NCI-H2107 (cell line): ENCODE measurements at places on chromosomes 1 and 21.

- DNase-seq: no peak
Measured at GRCh38 chr1:230861970-230862595, 6.2 kb downstream of the C1orf198 start.

DNA sequence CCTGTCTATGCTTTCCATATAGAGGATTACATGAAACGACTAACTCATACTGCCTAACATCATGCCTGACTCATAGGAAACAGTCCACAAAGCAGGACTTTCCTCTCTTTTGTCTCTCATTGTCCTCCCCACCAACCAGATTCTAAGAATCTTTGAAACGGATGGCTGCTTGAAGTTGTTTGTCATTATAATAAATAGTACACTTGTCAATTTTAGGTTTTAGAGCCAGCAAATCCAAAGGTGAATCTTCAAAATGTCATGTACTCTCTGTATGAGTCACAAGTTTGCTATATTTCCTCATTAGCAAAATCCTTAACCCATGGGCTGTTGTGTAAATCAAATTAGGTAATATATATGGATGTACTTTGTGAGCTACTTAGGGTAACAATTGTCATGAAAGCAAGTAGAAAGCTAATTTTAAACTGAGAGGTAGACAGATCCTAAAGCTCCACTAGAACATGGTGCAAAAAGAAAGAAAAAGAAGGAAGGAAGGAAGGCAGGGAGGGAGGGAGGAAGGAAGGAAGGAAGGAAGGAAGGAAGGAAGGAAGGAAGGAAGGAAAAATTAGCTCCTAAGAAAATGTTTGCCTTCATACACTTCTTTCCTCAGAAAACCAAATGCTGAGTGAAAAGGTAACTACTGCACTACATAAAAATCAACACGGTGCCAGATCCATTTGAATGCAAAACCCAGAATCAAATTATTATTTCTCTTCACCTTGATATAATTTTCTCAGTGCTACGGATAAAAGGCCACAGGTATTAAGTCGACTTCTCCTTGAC lies 129.5 kb upstream of the PRMT6 start:
- DNase-seq: no peak

DNA sequence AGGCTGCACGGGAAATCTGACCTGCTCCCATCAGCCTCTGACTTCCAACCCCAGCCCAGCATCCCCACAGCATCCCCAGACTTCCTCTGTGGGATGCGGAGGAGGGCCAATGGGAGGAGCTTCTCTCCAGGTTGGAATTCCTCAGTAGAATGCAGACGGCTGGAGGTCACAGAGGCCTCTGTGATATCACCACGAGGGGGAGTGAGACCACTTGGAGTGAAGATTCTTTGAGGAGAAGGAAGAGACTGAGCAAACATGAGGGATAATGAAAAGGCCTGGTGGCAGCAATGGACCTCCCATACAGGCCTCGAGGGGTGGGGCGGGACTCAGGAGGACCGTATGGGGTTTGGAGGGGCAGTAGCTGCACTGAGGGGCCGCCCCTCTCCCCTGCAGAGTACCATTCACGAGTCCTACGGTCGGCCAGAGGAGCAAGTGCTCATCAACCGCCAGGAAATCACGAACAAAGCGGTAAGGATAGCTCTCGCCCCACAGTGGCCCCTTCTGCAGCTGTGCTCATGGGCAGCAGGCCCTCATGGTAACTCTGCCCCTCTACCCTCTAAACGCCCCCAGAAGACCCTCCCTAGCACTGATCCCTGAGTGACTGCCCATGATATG lies at the start of gene CATSPER4:
Gene CATSPER4 (plus strand): TSS at position 230 of the 615 bp plus-strand sequence. CDS start 26 bp downstream, at position 256.
- no peak for DNase-seq

DNA sequence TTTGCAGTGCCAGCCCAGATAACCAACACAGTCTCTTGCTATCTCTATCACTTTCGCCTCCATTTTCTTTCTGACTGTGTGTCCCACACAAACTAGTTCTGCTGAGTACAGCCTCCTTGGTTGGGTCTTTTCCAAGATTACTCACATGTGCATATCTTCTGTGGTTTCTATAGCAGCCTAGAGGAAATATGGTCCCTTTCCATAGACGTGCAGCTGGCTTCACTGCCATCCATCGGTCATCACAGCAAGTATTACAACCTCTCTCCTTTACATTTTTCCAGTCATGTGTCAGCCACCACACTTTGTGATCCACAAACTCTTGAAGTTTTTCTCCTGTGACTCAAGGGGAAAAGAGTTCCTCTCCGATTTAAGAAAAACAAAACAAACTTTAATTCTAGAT lies 893.4 kb upstream of the ADGRL4 start:
- DNase-seq: no peak

DNA sequence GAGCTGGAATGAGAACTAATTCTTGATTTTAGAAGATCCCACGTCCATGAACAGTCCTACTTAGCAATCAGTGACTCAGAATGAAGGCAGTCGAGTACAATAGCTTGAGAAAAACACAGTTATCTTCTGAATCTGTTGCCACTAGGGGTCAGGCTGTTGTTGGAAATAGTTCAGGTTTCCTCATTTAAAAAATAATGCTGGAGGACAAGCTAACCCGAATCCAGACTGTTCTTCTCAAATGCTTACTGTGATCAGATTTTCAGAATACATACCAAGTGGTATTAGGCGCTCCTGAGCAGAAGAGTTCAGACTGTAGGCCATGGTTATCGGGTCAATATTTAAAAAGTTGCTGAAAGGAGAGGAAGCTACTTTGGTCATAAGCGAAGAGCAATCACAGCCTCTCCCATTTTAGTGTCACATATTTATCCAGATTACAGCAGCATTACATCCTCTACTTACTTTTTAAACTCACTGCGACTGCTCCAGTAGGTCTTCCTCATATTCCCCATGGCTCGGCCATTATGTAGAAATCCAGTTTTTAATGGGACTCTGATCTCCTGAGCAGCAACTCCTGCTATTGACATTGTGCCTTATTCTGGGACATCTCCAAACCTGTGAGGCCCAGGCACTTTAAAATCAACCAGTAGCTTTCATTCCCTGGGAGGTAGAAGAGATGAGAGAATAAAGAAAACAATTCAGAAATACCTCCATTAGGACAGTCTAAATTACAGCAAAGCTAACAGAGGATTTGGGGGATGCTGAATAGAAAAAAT lies 10.9 kb downstream of the ERRFI1 start:
- no peak for DNase-seq

GRCh38 chr1:8073112-8073855 lies 47.2 kb upstream of the ERRFI1 start:
- DNase-seq: no peak

DNA sequence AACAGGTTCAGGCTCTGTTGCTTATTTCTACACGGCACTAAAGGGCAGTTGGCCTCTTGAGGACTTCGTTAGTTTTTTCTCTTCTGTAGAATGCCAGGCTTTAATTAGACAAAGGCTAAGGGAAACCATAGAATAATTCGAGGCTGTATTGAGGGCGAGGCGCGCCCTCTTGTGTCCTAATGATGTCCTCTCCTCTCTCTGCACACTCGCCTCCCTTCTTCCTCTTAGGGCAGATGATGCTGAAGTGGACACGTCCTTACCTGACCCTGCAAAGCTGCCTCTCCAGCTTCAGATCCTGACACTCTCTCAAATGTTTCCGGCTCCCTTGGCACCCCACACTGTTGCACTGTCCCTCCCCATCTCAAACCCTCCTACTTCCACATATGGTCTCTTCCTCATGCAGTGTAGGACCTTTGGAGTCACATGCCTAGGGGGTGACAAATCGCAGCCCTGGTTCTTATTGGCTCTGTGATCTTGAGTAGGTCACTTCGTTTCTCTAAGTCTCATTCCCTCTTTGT lies 1.9 kb upstream of the ZSCAN20 start:
- DNase-seq: peak; percentile 90

GRCh38 chr1:231170875-231171274 lies 9.0 kb downstream of the TRIM67 start:
- no peak for DNase-seq

DNA sequence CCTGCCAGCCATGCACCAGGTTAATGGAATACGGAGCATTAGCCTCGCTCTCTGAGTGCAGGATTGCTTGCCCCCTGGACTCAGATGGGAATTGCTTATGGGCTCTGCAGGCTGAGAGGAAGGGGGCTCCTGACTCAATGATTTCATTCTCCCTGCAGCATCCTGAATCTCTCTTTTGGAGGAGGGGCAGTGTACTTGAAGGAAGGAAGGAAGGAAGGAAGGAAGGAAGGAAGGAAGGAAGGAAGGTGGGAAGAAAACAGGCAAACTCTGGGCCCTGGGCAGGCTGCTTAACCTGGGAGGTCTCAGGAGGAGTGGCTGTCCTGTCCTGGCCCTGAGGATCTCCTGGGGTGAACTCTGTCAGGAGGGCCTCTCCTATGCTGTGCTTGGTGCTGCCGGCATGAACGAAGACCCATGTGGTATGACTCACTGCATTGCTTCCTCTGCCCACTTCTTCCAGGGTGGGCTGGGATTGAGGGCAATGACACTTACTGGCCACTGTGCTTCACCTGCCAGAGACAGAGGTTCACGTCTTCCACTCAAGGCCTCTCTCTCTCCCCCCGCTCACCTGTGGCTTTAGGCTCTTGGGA lies 257.1 kb upstream of the CSF3R start:
- no peak for DNase-seq

DNA sequence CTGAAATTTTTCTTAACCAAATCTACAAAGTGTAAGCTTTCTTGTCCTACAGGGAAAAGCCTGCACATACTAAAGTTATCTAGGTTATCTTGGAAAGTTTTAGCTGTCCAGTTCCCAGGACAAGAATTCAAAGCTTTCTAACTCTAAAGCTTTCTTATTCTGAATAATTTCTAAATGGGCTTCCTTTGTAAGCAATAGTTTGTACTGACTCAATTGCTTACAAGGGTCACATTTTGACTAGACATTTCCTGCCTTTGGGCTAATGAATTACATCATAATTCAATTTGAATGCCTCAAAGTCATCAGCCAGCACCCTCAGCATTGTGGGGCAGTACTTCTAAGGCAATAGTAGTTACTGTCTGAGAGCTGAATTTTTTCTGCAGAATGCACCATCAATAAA lies 223.0 kb downstream of the LTN1 start:
- DNase-seq: no peak

DNA sequence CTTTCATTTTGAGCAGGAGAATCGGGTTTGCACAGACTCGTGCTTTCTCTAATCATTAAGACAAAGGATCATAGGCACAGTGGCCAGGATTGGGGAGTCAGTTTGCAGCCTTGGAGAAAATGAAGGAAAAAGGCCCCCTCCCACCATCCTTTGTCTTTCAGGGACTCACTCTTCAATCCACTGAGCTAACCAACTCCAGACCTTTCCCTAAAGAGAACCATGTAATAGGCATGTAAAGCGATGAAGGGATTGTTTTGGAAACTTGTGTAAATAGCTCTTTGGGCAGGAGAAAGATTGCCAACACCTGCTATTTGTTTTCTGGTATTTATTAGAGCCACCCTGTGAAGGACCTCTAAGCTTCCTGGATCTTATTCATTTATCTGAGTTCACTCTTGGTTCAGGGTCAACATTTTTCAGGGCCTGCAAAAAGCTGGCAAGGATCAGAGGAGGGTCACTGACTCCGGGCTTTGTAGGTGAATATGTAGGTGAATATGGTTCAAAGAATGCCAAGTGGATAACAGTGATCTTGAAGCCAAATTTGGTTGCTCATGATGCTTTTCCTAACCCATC lies 192.6 kb upstream of the FGGY start:
- DNase-seq: no peak

GRCh38 chr1:200073286-200073637 lies 45.8 kb downstream of the NR5A2 start:
- no peak for DNase-seq

DNA sequence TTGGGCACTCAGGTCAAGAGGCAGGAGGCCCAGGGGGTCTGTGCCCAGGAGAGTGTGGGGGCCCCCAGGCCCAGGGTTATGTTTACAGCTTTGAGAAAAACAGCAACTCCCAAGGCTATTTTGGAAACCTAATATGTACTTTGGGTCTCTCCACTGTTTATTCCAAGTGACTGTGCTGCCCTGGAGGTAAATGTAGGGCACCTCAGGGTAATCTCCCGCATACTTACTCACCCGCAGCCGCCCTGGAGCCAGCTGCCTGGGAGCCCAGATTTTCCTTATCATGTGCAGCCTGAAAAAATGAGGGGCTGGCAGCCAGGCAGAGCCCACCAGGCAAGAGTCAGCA lies 20.0 kb downstream of the IFFO2 start:
- no peak for DNase-seq

- DNase-seq: no peak
Measured at GRCh38 chr1:25482211-25482610, 51.5 kb downstream of the MACO1 start.

DNA sequence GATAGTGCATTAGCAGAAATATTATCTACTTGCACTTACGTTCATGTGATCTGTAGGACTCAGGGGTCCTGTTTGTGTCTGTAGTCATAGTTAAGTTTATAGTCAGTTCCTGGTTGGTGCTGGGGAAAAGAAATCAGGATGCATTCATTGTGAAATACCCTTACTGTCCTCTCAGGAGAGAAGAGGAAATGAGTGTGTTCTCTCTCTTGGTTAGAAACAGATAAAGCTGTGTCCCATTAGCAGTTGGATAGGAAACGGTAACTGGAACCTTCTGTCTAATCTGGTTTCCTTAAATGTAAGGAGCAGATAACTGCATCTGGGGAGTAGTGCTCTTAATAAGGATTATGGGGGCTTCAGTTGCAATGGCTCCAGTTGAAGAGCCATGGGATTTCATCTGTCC lies 8.9 kb downstream of the SDCCAG8 start:
- DNase-seq: no peak

DNA sequence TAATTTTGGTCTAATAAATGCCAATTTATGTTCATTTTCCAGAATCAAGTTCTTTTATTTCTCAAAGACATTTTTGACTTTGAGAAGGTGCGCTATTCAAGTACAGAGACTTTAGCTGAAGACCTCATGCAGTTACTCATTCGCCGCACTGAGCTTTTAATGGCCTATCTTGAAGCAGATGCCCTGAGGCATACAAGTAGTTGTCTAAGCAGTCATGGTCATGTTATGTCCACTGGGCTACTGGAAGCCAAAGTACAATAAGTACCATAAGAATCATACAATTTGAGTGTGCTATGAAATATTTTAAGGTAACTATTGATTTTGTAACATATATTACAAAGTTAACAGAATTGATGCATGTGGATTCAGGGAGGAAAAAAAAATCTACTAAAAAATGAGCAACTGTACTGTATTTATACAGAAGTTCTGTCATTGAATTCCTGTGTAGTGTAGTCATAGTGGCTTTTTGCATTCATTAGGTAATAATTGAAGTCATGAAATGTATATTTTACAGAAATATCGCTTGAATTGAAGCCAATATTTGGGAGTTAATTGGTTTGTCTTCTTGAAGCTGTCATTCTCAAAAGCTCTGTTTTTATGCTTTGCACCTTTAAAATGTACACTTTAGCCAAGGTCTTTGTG lies 13.5 kb upstream of the NEXN start:
- DNase-seq: no peak

DNA sequence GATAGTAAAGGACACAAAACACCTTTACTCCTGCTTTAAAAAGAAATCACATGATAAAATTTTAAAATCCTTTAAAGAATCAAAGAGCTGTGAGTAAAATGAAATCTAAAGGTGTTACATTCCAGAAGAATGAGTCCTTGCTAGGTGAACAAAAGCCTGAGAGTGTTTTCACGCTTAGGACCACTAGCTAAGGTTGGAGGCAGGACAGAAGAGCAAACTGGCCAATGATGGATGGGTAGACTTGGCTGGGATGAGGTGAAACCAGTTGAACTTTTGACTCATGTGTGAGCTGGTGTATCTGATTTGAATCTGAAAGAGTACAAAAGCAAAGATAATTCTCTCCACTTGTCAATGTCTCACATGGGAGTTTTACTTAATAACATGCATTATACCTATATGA lies 35.1 kb downstream of the CATSPERE start:
- DNase-seq: no peak

GRCh38 chr21:22476726-22477646 lies 1478.8 kb downstream of the NCAM2 start:
- DNase-seq: no peak
